ENCODE measurements at places on chromosomes 6 and 20.

- no peak for DNase-seq
These were observed 265.5 kb downstream of the TBX18 start for GRCh38 chr6:84498905-84499304.

DNA sequence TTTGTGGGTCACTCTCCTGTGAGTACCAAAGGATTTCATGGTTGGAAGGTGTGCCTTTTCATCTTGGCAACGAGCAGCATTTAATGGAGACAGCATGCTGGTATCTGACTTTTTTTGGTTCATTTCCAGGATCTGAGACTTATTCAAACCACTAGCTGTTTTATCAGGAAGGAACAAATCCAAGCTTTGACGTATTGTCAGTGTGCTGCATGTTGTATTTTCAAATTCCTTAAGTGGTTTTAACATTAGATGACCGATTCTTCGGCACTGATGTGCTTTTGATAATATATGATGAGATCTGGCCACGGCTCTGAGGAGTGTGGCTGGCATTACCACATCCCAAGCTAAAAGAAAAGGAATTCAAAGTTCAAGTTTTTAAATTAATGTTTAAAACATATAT is 6.4 kb downstream of the RMND1 start:
- no peak for DNase-seq

DNA sequence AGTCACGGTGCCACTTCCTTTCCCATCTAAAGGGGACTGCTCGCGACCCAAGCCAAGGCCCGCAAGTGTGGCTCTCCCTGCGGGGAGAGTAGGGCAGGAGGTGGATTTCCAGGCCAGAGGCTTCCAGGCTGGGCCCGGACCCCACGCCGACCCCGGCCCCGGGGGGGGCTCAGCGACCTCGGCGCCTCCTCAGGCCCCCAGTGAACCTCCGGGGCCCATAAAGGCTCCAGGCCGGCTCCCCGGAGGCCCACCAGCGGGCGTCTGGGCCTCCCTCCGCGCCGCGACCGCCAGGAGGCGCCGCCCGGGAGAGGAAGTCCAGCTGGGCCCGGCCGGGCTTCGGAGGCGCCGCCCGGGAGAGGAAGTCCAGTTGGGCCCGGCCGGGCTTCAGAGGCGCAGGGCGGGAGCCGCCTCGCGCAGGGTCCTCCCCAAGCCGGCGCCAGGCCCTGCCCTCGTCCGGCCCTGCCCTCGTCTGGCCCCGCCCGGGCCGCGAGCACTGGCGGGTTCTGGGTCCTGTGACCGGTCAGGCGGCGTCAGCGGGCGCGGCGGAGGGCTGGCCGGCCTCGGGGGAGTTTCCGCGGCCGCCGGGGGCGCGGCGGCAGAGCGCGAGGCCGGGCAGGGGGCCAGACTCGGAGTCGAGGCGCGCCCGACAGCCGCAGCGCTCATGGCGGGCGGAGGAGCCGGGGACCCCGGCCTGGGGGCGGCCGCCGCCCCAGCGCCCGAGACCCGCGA is at the start of gene RAB32:
TSS of gene RAB32 (plus strand) at position 623 of the 729 bp plus-strand sequence. CDS start at position 662, 39 bp downstream.
- DNase-seq, result no peak

DNA sequence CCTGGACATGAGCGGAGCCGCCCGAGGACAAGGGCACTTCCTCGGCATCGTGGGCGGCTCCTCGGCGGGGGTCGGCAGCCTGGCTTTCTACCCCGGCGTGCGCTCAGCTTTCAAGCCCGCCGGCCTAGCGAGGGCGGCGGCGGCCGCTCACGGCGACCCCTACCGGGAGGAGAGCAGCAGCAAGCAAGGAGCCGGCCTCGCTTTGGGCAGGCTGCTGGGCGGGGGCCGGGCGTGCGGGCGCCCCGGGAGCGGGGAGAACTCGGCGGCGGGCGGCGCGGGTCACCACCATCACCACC is 6.7 kb downstream of the PRDM13 start:
- peak; percentile 59 for DNase-seq

DNA sequence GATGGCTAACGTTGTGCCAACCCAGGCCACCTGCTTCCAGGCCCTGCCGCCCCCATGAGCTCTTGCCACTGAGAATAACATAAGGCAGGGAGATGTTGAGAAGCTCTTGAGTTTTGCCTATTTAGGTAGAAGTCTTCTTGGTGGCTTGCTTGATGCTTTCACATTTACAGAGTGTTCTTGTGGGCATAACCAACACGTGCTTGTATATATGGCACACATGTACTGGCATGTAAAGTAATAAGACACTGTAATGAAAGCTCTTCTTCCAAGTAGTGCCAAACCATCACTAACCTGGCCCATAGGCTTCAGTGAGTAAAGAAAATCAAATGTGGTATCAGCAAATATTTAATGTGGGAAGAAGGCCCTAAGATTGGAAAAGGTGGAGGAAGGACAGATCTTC is 146.9 kb upstream of the CITED2 start:
- no peak for DNase-seq

GRCh38 chr20:5316188-5317158 is at the start of gene PROKR2:
PROKR2 (minus strand) TSS chr20:5316954; CDS start chr20:5314369, 2,585 bp downstream.
- DNase-seq, result no peak

GRCh38 chr6:128379577-128379976 is 140.8 kb downstream of the PTPRK start:
- DNase-seq, result no peak

GRCh38 chr6:35076997-35077712 is 64.0 kb downstream of the TCP11 start:
- no peak for DNase-seq

Measured in activated CD8-positive, alpha-beta memory T cell treated with anti-CD3 and anti-CD28 coated beads, Interleukin-2, amount 10 ng/mL, durations not matched to agents 7 days and 5 days (primary cell).